Breast epithelium (tissue), 4 donors: ENCODE measurements at places on chromosomes 7 and 10. TPM values are rescaled to one million over a fixed set of nuclear protein-coding genes. Genes with fewer than 3 reads are reported as not detected.

MCM10 gene
- total RNA-seq = 0.15 TPM

GRCh38 chr10:88755753-88756152, 4.1 kb upstream of the LIPN start:
- no peaks in the 10 kb centered on the region for H3K27me3 ChIP-seq
- no peaks in the 10 kb centered on the region for H3K4me1 ChIP-seq
- H3K4me3 ChIP-seq = no peak overlapping the region
- no peaks in the 10 kb centered on the region for H3K36me3 ChIP-seq
- H3K27ac ChIP-seq = no peak overlapping the region

DNA sequence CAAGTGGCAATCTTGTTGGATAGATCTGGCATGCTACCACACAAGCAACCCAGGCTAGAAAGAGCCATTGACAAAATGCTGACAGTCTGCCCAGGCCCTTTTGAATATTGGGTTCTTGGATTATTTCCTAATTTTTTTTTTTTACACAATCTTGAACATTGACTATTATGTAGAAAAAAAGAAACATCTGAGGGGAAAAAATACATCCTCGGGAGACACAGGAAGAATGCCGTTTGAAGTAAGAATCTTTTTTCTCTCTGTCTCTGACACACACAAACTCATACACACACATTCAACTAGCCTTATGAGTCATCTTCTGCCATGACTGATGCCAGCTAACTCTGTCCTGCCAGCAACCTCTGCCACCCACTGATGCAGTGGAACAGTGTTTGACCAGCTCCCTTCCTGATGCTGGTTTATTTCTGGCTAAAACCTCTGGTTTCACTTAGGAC, 47.2 kb downstream of the SORBS1 start:
- H3K4me3 ChIP-seq = no peak overlapping the region
- H3K27me3 ChIP-seq = no peaks in the 10 kb centered on the region
- H3K4me1 ChIP-seq = peaks cover 8% of the 10 kb centered on the region

DNA sequence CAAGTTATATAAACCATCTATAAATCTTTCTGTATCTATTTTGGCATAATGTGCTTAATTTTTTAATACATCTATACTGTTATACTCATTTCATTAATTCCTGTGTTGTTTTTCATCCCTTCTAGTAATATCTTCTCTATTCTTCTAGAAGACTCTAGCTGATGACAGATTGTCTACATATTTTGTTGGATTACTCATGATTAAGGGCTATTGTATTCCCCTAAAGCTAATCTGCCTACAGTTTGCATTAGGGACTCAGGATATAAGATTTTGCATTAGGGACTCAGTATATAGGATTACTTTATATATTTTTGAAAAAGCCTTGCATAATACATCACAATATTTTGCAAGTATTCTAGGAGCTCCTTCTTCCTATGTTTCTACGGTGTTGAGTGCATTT, 8.3 kb upstream of the SEMA3A start:
- DNase-seq = no peak
- no peak overlapping the region for H3K4me3 ChIP-seq
- H3K27me3 ChIP-seq = no peaks in the 10 kb centered on the region
- no peak overlapping the region for H3K27ac ChIP-seq
- no peaks in the 10 kb centered on the region for H3K4me1 ChIP-seq

GRCh38 chr10:1243486-1244234, 187.5 kb downstream of the WDR37 start:
- no peak overlapping the region for H3K27ac ChIP-seq
- no peaks in the 10 kb centered on the region for H3K27me3 ChIP-seq
- no peaks in the 10 kb centered on the region for H3K36me3 ChIP-seq
- no peaks in the 10 kb centered on the region for H3K4me1 ChIP-seq

DNA sequence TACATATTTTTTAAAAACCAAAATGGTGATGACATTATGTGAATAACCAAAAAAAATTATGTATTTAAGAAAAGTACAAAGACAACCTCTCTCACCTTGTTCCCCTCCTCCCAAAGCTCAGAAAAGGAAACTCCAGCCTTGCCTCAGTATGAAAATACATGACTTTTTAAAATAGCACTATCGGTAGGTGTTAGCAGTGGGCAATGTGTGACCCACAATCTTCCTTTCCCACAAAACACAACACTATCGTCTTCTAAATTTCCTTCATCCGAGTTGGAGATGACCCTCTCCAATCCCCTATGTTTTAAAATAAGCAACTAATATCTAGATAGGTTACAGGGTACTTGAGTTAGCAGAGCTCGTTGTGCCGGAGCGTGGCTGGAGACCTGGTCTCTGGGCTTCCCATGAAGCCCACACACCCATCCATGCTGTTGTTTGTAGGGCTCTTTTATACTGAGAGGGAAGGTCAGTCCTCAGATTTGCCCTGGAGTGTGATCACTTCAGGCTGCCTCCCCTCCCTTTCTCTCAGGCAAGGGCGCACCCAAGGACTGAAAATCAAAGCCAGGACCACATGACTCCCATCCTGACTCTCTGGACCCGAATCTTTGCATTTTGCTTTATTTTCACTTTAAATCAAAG, 107.6 kb downstream of the JAZF1 start:
- no peak for DNase-seq
- no peaks in the 10 kb centered on the region for H3K36me3 ChIP-seq
- H3K27ac ChIP-seq = no peak overlapping the region
- H3K4me3 ChIP-seq = no peak overlapping the region
- H3K27me3 ChIP-seq = no peaks in the 10 kb centered on the region
